Stimulated activated CD4-positive, alpha-beta T cell treated with anti-CD3 and anti-CD28 coated beads, Interleukin-1b, Interleukin-23, amount 100 ng/mL, for 1 hour (primary cell): ENCODE measurements at places on chromosomes 11 and 22.

GRCh38 chr22:24976442-24977218 is 24.1 kb downstream of the KIAA1671 start:
- no peak for DNase-seq

DNA sequence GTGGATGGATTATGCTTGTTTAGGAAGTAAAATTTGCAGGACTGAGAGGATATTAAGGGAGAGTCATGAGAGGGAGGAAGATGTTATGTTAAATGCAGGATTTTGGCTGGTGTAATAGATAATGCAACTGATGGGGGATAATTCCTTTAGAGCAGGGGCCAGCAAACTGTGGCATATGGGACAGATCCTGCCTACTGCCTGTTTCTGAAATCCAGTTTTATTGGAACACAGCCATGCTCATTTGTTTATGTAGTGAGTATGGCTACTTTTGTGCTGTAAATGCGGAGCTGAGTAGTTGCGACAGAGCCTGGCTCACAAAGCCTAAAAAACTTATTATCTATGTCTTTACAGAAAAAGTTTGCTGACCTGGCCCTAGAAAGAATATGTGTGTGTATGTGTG is 66.6 kb upstream of the MPPED2 start:
- no peak for DNase-seq

DNA sequence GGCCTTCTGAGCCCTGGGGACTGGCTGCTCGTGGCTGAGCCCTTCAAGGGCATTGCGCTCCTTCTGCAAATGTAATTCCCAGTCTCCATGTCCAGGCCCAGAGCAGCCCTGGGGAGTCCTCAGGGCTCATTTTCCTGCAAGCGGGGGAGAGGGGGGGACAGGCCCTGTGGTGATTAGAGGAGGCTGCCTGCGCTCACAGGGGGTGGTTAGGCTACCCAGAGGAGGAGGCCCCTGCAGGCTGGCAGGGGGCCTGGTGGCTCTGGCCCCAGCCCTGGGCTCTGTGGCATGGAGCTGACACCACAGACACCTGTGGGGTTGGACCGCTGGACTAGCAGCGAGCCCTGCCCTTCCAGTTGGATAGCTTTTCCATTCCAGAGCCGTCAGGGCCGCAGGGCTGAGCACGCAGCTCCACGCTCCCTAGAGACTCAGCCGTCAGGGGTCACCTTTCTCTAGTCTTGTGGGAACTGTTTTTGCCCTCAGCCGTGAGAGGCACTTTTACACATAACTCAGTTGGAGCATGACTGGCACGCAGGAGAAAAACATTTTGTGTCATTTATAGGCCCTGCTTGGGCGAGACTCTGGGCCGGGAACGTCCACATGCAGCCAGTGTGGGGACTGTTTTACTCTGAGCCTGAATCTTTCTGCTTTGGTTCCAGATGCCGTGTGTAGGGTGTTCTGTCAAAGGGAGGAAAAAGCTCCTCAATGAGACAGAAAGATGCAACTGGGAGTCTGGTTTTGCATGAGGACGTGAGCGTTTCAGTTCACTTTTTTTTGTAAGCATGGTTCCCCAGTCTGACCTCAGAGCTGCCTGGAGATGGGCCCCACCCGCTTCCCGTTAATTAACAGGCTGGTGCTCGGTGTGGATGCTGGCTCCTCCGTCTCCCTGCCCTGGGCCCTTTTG is 58.1 kb downstream of the LRP5 start:
- DNase-seq = no peak

DNA sequence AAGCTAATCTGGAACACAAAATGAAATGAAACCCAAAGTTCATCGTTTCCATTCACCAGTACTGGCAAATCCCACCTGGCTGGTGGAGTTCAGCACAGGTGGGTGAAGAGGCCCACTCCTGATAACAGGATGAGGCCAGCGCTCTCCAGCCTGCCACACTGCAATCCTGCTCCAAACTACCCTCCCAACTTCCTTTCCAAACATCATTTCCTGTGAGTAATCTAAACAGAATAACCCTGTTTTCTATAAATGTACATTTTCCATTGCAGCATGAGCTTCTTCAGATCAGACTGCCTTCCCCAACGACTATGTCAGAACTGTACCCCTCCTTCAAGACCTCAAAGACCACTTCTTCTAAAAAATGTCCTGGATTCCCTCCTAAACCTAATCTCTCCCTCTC is 15.9 kb upstream of the NFRKB start:
- DNase-seq = no peak

GRCh38 chr11:25602149-25602548 is 729.8 kb upstream of the ANO3 start:
- DNase-seq = no peak

DNA sequence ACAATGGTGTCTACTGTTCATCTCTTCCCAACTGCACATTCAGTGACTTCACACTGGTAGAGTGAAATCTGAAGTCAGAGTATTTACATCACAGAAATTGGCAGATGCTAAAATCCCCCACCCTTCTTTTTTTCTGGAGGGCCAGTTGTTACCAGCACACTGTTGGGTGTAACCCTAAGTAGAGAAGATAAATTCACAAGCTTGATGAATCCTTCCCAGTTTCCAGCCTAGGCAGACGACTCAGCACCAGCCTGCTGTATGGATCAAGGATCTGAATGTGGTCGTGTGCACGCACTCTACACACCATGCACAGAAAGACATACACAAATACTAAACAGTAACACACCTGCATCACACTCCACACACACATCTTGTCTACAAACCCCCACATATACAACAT is 46.0 kb downstream of the ARRB1 start:
- DNase-seq = no peak

DNA sequence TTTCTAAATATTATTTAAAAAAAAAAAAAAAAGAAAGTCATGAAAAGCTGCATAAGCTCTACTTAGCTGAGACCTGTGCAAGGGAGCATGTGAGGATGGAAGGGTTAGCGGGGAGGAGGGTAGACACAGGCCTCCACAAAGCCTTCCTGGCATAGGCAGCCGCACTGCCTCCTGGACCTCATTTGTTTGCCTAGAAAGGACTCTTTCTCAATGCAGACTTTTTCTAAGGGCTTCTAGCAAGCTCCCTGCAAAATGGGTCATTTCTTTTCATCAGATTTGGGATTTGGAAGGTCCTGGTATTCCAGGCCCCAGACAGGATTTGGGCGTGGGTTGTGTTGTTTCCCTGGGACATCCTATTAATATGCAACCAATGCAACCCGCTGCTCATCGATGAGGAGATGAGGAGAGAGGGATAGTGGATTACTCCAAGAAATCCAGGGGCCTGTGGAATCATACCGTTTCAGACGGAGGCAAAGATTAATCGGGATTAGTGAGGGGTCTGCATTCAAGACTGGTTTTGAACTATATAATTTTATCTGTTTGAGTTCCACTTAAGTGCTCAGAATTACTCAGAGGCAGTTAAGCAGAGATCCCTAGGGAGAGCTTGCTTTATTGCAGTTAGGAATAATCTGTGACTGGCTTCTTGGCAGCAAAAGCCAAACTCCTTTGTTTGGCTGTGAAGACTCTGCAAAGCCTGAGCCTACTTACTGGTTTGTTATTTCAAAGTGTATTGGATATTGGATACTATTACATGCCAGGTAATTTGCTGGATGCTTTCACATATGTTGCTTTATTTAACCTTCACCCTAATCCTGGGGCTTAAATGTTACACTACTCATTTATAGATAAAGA is 106.9 kb upstream of the NAV2 start:
- no peak for DNase-seq

GRCh38 chr22:37163575-37164504 is 14.1 kb upstream of the IL2RB start:
- DNase-seq = no peak

DNA sequence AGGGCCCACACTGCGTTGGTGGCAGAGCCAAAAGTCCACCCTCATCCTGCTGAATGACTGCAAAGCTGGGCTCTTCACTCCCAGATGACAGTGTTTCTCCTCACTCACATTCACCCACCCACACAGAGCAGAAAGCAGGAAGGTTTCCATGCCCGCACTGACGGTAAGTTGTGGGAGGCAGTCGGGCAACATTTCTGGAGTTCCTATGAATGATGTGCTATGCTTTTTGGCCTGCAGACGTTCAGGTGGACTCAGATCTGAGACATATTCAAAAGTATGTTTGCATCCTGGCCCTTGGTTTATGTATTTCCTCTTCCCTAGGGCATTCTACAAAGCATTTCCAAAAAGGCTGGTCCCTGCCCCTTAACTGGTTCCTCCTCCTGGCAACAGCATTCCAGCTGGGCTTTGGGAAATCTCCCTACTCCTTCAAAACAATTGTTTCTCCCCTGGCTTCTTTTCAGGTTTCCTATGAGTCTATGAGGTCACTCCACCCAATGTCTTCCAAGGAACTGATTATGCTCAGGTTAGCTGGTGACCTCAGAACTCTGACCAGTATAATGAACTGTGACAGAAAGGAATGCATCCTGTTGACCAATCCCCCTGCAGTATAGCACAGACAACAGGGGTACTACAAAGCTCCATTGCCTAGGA is 36.4 kb downstream of the PACSIN2 start:
- no peak for DNase-seq

DNA sequence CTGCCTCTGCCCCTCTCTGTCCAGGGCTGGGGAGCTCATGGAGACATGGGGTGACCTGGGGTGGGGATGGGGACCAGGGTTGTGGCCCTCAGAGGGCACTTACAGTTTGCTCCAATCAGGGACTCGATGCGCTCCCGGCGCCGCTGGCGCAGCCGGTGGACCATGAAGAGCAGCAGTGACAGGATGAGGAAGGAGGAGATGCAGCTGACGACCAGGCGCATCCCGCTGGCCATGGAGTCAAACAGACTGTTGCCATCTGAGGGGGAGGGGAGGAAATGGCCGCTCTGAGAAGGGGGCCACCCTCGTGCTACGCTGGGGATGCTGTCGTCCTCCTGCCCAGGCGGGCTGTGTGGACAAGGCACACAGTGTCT is 80.5 kb downstream of the DGCR2 start:
- DNase-seq = no peak

DNA sequence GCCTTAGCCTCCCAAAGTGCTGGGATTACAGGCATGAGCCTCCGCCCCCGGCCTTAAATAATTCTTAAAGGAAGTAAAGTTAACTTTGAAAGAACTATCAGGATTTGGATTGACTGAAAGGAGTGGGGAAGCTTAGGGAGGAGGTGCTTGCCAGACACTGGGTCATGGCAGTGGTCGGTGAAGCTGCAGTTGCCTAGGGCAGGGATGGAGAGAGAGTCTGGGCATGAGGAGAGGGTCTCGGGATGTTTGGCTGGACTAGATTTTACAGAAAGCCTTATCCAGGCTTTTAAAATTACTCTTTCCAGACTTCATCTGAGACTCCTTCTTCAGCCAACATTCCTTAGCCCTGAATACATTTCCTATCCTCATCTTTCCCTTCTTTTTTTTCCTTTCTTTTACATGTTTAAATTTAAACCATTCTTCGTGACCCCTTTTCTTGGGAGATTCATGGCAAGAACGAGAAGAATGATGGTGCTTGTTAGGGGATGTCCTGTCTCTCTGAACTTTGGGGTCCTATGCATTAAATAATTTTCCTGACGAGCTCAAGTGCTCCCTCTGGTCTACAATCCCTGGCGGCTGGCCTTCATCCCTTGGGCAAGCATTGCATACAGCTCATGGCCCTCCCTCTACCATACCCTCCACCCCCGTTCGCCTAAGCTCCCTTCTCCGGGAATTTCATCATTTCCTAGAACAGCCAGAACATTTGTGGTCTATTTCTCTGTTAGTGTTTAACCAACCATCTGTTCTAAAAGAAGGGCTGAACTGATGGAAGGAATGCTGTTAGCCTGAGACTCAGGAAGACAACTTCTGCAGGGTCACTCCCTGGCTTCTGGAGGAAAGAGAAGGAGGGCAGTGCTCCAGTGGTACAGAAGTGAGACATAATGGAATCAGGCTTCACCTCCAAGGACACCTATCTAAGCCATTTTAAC is at the start of gene NNMT:
Gene NNMT, plus strand, starts transcription at position 724 of the 929 bp plus-strand sequence. Its CDS starts 158 bp downstream, at position 882.
- no peak for DNase-seq

DNA sequence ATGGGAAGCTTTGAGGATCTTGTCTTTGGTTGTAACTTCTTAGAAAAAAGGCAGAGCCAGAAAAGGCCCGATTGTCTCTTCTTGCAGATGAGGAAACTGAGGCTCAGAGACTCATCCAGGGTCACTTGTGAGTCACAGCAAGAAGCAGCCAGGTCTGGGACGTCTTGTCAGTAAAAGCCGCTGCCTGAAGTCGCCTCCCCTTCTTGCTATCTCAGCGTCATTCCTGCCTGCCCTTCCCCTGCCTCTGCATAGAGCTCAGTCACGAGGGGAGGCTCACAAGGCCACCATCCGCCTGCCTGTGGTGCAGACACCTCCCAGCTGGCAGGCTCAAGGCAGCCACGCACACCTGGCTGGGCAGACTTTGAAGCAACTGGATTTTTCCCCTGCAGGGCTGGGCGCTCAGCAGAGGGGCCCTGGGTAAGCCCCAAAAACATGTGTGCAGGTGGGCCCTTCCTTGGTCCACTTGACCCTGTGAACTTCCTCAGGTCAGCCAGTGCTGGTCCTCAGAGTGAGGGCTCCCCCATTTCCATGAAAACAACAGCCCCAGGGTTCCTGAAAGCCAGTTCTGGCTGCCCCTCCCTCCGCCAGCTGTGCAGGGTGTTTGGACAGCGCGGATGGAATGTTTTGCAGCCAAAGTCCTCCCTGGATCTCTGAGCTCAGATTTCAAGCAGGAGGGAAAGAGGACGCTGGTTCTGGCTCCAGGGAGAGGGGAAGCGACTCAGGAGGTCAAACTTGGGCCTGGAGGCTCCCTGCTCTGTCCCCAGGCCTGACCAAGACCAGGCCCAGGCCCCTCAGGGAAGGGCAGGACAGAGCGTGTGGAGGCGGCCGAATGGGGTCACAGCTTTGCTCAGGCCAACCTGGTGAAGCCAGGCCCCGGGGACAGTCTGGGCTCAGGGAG is 6.0 kb upstream of the RAB3IL1 start:
- DNase-seq = no peak

- no peak for DNase-seq
Observed at GRCh38 chr11:2424811-2425495, 19.4 kb downstream of the TRPM5 start.

DNA sequence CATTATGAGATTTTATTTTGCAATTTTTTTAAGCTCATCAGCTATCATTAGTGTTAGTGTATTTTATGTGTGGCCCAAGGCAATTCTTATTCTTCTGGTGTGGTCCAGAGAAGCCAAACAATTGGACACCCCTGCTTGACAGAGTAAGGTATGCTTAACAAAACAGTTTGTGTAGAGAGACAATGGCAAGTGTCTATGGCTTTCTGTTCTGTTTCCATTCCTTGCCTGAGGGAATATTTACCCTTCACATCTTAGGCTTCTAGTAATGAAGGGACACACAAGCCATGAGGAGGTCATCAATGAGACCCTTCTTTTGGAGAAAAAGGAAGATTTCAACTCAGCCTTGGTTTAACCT is 1278.4 kb upstream of the TENM4 start:
- DNase-seq = no peak

GRCh38 chr22:45064313-45065278 is 54.8 kb upstream of the PHF21B start:
- DNase-seq = no peak
